Type B pancreatic cell (in vitro differentiated cells): ENCODE measurements at places on chromosomes 1 and 21. TPM values are rescaled to one million over a fixed set of nuclear protein-coding genes. Genes with fewer than 3 reads are reported as not detected.
A peak's percentile ranks its signal among the peaks of the same experiment; 100 is the strongest.

DNA sequence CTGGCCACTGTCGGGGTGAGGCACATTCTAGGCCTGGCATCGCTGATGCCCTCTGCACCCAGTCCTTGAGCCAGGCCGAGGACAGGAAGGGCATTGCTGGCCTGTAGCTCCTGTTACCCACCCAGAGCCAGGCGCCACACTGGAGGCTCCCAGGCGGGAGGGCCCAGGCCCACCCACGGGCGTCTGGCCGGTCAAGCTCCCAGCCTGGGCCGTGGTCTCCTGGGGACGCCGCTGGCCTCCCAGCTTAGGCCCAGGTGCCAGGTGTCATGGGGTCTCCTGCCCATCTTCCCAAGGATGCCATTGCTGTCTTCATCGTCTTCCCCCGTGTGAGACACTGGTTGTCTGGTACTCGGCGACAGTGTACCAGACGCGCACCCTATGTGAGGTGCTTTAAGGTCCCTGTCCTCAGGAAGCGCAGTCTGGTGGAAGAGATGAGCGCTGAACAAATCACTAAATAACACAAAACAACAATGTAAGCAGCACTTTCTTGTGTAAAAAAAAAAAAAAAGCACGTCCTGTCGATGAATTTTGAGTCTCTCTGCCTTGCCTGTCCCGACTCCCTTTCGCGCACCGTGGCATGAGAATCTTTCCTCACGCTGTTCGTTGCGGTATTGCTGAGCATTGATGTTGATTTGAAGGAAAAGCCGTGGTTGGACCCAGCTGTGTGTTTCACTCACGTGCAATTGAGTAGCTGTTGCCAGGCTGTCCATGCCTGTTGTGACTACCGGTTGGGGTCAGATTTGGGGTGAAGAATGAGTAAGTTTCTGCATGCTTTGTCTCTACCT is 27.0 kb upstream of the TRAPPC10 start:
- DNase-seq, result no peak

DNA sequence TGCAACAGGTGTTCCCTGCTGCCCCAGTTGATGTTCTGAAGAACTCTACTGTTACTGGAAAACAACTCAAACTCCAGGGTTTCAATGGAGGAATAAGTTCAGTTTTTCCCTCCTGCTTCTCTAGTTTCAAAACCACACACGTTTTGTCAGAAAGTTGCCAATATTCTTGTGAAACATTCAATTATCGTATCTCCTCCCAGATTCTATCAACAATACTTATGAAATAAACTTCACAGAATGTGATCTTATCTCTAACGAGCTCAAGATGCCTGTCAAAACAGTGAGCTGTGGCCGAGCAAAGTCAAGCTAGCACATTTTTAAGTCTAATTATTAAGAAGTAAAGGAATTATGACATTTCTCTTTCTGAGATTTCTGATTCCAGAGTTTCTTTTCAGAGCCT is 4.7 kb downstream of the OR2B11 start:
- DNase-seq, result no peak

DNA sequence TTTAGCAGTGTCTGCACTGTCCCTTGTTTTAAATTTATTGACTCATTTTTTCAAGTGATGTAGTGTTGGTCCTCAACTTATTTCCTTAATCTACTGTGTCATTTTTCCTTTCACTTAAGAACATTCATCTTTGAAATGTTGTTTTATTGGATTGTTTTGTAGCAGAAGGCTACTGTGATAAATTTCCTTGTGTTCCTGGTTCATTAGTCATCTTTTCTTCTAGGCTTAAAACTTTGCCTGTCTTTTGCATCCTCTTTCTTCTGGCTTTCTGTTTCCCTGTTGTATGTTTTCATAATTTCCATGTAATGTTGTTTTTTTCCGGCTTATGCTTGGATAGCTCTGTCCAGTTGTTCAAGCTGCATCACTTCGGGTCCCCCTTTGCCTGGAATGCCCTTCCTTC is 61.9 kb downstream of the UBE2T start:
- no peak for DNase-seq

GRCh38 chr1:180600343-180600742 is 31.5 kb upstream of the XPR1 start:
- DNase-seq, result no peak

DNA sequence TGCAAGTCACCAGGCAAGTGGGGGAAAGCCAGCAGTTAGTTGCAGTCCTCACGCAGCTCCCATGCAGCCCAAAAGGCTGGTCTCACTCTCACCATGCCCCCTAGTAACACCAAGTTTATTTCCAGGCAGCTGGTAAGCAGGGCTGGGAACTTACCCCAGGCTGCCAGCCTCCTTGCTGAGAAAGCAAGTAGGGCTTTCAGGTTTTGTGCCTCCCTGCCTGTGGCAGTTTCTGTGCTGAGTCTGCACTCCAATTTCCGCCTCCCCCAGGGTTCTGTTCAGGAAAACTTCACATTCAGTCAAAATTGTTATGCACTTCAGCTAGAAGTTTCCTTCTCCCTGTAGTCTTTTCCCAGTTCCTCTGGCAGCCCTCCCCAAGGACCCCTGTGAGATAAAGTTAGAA is 102.0 kb upstream of the SGIP1 start:
- no peak for DNase-seq

DNA sequence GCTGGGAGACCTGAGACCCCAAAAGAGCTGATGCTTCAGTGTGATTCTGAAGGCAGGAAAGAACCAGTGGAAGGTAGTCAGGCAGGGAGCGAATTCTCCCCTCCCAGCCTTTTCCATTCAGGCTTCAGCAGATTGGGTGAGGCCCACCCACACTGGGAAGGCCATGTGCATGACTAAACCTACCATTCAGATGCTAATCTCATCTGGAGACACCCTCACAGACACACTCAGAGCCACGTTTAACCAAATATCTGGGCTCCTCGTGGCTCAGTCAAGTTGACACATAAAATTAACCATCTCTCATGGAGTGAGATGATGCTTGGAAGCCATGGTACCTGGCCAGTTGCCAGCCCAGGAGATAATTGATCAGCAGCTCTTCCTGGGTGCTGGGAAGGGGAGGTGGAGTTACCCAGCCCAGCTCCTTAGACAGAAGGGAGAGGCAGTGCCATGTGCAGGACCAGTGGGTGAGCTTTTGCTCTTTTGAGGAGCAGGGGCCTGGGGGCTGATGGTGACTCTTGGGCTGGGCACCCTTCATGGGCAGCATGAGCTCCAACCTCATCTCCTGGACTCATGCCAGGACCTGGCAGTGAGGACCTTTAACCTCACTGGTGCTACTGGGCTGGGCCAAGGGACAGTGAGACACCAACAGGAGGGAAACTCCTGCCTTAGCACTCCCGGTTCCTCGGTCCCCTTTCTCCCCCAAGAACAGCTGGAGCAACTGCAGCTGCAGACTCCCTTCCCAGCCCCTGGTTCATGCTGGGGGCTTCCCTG is 89.0 kb upstream of the ACTL8 start:
- DNase-seq, result no peak

- DNase-seq, result no peak
These were observed 975.0 kb upstream of the NCAM2 start for GRCh38 chr21:20023193-20023592.

DNA sequence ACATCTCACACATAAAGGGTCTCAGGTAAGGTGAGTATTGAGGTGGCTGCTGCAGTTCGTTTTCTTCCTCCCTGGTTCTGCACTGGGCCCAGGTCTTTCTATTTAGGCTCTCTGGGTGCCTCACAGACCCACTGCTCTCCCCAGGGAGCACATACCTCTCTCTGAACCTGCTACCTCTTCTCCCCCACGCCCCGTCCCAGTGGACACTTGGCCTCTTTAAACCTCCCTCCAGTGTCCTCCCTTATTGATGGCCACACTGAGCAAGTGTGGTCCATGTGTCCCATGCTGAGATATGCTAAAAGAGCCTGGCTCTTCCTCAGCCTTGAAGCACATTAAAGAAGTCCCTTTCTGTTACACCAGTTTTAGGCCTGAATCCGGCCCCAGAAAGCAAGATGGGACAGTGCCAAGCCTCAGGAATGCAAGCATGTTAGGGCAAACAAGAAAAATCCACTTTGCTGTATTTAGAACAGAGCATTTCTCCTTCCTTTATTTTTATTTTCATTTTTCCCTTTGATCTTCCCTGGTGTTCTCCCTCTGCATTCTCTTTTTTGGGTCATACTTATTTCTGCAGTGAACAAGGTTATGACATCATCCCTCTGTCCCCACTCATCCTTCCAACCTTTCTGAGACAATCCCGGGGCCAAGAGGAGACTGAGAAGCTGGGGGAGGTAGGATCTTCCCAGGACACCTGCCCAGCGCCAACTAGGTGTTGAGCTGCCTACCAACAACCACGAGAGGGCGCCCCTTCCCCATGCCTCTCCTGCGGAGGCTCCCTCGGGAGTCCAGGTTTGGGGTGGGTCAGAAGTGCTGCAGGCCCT is 5.0 kb upstream of the CHI3L2 start:
- peak; percentile 78 for DNase-seq

DNA sequence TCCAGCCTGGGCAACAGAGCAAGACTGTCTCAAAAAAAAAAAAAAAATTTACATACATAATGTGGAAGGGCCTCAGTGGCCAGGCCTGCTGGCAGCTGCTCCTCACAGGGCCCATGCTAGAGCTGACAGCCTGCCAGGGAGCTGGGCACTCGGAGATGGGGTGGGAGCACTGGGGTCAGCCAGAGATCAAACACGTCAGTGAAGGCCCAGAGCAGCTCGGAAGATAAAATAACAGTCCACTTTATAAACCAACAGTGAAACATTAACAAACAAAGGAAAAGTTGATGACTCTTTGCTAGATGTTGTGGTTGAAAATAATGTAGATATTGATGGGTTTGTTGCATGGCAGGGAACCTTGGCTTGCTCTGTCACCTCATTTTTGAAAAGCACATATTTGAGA is 42.7 kb downstream of the ATP5PF start:
- DNase-seq, result no peak

ERICH3 gene
- total RNA-seq, result 0.24 and 0.29 TPM in 2 replicates
